ENCODE measurements at places on chromosomes 7 and 10.

- no peak for DNase-seq
These were observed 15.8 kb downstream of the MAT1A start for GRCh38 chr10:80273523-80274170.

- no peak for DNase-seq
These were observed 804.8 kb upstream of the IGFBP3 start for GRCh38 chr7:46725838-46726237.

DNA sequence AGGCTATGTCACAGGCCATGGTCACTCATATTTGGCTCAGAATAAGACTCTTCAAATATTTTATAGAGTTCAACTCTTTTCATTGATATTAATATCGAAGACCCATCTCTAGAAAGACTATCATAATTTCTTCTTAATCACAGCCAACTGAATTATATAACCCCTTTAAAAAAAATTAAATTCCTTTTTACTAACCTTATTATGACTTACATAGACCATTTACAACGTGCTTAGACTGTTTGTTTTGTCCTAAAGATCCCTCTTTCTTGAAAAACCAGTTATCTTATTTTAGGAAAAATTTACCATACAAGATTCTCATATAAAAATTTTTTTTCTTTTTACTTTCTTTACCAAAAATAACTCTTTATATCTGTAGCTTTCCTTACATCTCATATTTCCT is 10.2 kb upstream of the TMEM254 start:
- DNase-seq, result no peak

GRCh38 chr7:30459591-30460245 is 18.9 kb downstream of the NOD1 start:
- no peak for DNase-seq

DNA sequence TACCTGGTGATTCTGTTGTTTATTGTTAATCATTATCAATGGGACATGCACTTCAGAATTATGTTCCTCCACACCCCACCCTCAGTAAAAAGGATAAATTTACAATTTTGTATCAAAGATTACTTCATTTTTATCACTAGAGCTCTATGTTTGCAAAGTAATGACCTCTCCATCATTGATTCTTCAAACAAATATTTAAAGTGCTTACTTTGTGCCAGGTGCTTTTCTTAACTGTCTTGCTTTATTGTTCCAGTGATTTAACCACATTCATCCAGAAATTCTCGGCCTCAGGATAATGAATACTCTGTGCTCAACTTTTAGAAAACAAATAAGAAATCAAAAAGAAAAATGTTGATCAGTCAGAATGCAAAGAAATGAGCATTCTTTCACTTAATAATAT is 144.9 kb upstream of the FOXP2 start:
- DNase-seq, result no peak

- DNase-seq, result no peak
These were observed 7.4 kb downstream of the TTYH3 start for GRCh38 chr7:2639181-2639681.

DNA sequence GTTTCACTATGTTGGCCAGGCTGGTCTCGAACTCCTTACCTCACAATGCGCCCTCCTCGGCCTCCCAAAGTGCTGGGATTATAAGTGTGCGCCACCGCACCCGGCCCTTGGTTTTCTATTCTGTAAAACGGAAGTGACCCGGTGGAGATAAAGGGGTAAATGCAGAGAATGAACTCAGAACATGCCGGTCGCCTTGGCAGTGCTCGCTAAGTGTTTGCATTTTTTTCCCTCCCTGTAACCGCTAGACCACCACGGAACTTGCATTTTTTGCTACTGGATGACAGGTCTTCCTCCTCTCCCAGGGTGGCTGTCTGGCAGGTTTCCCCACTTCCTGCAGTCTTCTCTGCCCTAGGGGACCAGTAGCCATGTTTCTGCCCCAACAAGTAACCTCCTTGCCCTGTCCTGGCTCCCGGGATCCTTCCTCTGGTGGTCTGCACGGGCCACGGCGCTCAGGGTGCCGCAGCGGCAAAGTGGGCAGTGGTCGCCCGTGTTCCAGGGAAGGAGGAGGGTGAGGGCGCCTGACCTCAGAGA is 18.8 kb upstream of the GNA12 start:
- DNase-seq, result no peak

- no peak for DNase-seq
These were observed 23.1 kb downstream of the RCC1L start for GRCh38 chr7:75050501-75050900.

- peak; percentile 22 for DNase-seq
These were observed 10.1 kb downstream of the AVPI1 start for GRCh38 chr10:97676770-97677581.

- no peak for DNase-seq
These were observed 59.7 kb downstream of the LCOR start for GRCh38 chr10:96891840-96892239.

GRCh38 chr7:110170841-110171240 is 920.1 kb upstream of the LRRN3 start:
- no peak for DNase-seq

DNA sequence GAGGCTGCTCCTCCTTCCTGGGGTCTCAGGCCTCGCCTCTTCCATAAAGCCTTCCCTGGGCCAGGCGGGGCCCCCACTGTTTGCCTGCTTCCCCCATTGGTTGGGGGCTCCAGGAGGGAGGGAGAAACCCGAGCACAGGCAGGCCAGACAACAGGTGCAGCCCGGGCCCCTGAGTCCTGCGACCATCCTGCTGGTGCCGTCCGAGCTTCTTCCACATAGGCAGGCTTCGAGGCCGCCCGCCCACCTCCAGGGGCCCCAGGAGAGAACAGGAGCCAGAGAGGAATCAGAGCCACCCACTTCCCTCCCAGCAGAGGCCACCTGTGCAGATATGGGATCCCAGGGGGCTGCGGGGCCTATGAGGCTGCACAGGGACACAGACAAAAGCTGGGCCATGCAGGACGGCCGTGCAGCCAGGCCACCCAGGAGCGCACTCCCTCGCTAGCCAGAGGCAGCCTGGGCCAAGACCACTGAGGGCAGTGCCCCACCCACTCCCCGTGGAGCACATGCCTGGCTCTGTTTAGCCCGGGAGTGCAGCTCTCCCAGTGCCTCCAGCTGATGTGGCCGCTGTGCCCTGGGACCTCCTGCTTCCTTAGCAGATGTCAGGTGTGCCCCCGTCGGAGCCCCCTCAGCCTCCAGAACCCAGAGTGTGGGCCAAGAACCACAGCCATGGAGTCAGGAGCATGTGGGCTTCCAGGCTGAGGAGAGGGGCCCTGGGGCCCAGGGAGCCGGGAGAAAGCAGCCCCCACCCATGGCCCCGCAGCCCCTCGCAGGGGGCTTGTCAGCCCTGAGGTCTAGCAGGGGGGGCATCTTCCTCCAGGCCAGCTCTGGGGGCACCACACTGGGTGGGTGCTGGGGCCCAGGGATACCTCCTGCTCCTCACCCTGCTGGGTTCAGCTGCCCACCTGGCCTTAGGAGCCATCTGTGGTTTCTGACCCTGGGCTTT is 59.9 kb upstream of the INPP5A start:
- DNase-seq, result no peak

- no peak for DNase-seq
These were observed 76.0 kb upstream of the ARMC3 start for GRCh38 chr10:22851865-22852239.

DNA sequence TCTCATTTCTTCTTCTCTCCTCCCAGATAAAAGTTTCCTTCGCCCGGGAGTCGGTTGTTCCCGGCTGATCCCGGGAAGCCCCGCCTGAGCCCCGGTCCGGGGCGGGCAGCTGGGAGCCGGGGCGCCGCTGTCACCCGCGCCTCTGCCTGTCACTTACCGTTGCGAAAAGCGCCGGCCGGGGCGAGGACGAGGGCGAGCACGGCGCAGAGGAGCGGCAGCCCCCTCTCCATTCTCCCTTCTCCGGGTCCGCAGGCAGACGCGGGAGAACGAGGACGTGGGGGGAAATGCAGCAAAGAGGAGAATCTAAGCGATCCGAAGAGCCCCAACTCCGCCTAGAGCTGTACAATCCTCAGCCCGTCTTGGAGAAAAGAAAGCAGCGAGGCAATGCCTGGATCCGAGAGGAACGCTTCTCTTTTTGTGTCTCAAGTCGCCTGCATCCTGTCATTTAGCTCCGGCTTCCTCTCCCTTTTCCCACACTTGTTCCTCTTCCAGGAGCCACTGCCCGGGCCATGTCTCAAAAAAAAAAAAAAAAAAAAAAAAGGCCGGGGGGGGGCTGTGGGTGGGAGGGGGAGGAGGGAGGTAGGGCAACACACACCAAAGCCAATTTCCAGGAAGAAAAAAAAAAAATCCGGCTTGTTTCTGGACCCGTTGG is at the start of gene NRP1:
NRP1 (minus strand) TSS at position 515 of the 652 bp plus-strand sequence; CDS start at position 230, 285 bp downstream.
- no peak for DNase-seq

GRCh38 chr10:29646238-29646902 is 11.6 kb upstream of the SVIL start:
- no peak for DNase-seq

- no peak for DNase-seq
These were observed 656.0 kb downstream of the CNTNAP2 start for GRCh38 chr7:146772601-146773000.

GRCh38 chr10:71052076-71052660 is 160.2 kb upstream of the UNC5B start:
- no peak for DNase-seq

DNA sequence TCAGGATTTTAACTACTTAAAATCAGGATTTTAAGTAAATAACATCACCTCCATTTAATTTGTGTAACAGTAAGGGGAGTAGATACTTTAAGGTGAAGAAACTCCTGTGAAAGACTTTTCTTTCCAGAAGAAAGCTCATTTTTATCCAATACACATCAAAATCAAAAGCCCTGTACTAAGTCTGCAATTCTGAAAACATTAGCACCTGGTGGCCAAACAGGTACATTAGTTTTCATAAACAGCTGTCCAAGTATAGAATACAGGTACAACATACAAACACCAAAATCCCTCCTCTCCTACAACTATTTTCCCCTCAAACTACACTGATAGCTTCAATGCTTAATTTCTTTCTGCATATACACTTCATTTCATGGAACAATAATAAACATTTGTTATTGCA is 22.9 kb downstream of the FAM3C start:
- no peak for DNase-seq

GRCh38 chr7:36062154-36062815 is 90.8 kb upstream of the EEPD1 start:
- no peak for DNase-seq

DNA sequence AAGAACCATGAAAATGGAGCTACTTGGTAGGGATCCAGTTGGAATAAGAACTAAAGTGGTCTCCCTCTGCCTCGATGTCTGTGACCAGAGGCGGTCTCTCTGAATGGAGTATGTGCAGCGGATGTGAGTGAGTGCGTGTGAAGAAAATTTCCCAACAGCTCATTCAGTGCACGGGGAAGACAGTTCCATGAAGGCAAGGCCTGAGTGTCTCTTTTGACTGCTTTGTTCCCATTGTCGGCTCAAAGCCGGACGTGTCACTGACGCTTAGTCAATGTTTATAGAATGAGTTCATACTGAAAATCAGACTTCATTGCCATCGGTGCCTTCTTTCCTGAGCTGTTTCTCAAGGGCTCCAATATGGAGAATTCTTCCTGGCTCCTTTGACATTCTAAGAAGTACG is 55.3 kb upstream of the GRB10 start:
- no peak for DNase-seq

DNA sequence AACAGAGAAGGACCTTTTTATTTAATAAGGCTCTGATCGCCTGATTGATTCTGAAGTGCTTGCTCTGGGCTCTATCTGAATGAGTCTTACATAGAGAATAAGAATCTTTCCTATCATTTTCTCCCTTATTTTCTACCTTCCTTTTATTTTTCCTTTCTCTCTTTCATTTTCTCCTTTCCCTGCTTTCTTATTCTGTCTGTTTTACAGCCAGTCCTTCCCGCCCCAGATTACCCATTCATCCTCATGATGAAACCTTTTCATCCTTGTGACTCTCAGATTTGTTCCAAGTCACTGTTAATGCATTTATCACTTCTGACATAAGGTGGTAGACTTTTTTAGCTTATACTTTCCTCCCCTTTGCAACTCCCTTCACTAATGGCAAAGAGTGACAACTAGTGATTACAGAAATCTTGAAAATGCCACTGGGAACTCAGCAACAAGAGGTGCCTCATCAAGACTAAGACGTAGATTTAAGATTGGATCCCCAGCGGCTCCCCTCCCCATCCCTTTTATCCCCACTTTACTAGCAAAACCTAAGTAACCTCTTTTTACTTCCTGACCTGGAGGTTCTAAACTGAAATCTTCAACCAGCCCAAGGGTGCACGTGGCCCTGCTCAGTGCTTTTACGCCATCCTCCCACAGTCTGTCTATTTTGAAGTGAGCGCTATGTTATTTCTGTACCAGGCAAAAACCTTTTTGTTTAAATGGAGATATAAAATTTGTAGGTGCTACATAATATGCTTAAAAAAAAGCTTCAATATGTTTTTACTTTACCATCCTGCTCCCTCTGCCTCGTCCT is 179.8 kb downstream of the DYNC1I1 start:
- no peak for DNase-seq

GRCh38 chr7:153529651-153530165 is 522.5 kb upstream of the DPP6 start:
- no peak for DNase-seq

DNA sequence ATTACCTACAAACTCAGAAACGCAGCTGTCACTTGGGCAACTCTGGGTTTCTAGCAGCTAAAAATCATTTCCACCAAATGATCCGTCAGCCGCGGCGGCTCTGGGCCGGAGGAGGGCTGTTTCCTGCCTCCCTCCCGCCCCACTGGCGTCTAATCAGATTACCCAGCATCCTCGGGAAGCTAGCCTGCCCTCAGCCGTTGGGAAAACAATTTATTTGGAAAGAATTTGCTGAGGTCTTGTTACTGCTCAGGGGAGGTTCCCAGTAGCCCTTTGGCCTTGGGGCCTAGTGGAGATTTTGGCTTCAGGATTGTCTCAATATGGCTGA is 65.0 kb upstream of the ADGRA1 start:
- DNase-seq, result no peak

GRCh38 chr7:24952464-24952863 is 27.5 kb downstream of the OSBPL3 start:
- DNase-seq, result no peak

DNA sequence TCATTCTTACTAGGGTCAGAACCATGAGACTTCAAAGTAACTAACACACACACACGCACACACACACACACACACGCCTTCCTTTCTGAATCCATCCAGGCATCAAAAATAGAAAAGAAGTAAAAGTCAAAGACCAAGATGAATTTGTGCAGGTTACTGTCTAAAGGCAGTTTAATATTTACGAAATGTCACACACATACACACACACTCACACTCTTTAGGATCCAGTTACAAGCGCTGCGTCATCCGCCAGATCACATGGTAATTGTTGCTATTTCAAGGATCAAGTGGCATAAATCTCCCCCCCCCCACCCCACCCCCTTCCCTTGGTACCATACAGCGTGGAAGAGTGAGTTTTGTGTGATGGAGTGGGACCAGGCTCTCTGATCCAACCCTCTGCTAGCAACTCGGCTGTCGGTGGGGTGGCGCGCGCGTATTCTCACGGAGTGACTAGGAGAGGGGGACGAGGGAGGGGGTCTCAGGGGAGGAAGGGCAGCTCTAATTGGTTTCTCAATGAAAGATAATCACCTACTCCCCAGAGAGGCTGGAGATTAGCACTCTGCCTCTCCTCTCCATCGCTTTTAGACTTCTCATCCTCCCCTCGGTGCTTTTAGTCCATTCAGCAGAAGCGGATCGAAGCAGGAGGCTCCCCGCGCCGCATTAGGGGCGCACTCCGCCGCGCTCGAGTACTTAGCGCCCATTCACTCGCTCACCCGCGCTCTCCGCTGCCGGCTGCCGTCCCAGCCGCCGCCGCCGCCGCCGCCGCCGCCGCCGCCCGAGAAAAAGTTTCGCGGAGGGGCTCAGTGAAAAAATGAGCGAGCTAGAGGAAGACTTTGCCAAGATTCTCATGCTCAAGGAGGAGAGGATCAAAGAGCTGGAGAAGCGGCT is 83.5 kb upstream of the PRKG1 start:
- no peak for DNase-seq

- no peak for DNase-seq
These were observed 275.4 kb upstream of the PFKP start for GRCh38 chr10:2791774-2792443.
